ENCODE measurements at places on chromosomes 3 and 15.

DNA sequence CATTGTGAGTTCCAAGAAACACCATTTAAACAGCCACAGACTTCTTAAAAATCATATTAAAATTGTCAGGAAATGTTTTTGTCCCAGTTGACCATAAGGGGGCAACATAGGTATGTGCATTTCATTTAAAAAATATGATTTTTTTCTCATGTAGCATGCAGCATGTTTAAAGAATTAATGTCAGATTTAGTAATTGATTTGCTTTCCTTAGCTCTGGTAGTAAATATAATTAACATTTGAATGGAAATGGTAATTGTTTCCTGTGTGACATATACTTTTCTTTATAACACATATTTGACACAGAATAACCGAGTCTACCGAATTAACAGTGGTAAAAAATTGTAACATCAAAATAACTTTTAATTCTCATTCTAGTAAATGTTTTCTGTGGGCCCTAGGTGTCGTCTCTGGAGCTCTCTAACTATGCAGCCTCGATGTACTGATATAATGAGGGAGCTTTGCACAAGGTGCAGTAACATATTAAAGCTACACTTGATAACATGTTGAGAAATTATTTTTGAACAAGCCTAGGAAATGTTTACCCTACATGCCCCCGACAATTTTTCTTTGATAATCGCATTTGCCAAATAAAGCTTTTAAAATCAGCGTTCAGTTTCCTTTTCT, 34.9 kb downstream of the NXPE3 start:
- no peak for DNase-seq

DNA sequence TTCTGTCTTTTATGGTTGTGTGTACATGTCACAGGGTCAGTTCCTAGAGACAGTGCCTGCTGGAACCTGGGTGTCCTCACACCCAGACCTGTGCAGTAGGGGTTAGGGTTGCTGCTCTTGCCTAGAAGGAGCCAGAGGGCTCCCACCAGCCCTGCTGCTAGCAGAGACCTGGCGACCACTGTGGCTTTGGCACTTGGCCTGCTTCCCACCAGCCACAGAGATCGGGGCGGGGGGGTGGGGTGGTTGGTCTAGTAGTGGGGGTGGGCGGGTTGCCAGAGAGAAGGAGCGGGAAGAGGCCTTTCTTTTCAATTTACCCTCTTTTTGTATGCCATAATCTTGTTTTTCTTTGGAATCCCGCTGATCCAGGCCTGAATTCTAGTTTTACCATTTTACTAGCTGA, 29.4 kb downstream of the EEFSEC start:
- DNase-seq: no peak

DNA sequence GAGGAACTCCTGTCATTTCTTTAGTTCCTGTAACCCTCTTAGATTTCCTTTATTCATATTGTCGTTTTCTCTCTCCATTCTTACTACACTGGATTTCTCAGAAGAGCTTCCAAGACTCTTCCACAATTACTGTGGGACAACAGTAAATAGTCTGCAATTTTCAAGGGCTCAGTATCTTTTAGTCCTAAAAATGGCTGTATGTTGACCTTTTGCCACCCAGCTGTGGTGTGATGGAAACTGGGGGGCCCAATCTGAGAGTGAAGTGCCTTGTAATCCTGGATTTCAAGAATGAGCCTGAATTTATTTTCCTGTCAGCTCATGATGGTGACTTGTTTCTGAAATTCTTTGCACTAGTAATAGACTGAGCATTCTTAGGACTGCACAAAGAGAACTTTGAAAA, 277.6 kb upstream of the RASGRP1 start:
- DNase-seq: no peak

DNA sequence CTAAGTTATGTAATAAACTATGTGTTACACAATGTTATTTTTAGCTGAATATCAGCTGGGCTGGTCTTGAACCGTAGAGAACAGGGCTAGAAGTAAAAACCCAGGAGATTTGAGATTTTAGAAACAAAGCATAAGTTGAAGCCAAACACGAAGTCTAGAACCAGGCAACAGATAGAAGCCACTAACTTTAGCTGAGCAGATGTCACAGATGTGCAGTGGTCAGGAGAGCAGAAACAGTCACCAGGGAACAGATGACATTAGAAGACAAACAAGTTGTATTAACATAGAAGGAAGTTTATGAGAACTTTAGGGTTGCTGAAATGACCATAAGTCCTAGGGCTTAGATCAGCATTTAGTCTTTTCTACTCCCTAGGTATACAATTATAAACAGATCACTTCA, 731.0 kb downstream of the ZNF385D start:
- DNase-seq: no peak
